Sciatic nerve (tissue), 2 donors: ENCODE measurements at places on chromosomes 11 and 22. TPM values are rescaled to one million over a fixed set of nuclear protein-coding genes. Genes with fewer than 3 reads are reported as not detected.

- DNase-seq, result no peak
Observed at GRCh38 chr11:134584706-134585445, 172.8 kb upstream of the B3GAT1 start.

- DNase-seq, result peak; percentile 74
Observed at GRCh38 chr11:62665599-62666258, 617 bp downstream of the CSKMT start.

DNA sequence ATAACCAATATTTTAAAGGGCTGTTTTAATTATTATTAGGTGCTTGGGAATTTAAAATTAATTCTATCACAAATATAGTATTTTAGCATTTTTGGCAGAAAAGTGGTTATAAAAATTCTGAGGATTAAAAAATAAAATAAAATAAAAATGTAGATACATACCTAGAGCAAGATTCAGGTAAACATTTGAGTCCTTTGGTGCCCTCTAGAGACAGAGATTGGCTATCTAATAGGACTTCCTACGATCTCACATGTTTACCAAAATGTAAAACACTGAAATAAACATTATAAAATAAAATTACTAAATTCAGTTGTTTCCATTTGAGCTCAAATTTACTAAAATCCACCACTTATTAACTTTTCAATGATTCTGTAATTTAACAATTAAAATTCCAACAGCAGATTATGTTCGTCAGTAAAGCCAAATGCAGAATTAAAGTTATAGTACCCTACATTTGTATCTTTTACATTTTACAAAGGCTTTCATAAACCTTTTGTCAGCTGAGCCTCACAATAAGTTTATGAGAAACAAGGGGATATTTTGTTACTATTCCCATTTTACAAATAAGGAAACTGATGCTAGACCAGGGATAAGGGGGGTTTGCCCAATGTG is 27.7 kb downstream of the SLC36A4 start:
- no peak for DNase-seq

DNA sequence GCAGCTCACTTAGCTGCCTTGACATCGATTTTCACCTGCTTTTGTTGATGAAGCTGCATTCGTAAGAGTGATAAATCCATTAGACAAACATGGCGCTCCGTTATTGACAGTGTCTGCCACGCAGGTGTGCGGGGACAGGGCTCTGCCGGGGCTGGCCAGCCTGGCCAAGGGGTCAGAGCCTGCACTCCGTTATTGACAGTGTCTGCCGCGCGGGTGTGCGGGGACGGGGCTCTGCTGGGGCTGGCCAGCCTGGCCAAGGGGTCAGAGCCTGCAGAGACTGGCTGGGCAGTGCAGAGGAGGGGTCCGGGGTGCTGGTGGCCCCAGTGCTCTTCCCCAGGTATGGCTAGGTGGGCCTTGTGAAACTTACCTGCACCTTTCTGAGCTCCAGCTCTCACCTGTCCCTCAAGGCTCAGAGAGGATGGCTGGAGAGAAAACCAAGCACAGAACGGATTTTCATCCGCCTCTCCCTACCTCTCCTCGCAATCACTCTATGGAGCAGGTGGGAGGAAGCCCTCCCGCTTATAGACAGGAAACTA is 101.6 kb upstream of the B3GAT1 start:
- peak; percentile 14 for DNase-seq

- DNase-seq, result no peak
Observed at GRCh38 chr11:8228231-8228630, 35.4 kb downstream of the LMO1 start.

- no peak for DNase-seq
Observed at GRCh38 chr11:125170510-125171031, 6.0 kb downstream of the PKNOX2 start.

DNA sequence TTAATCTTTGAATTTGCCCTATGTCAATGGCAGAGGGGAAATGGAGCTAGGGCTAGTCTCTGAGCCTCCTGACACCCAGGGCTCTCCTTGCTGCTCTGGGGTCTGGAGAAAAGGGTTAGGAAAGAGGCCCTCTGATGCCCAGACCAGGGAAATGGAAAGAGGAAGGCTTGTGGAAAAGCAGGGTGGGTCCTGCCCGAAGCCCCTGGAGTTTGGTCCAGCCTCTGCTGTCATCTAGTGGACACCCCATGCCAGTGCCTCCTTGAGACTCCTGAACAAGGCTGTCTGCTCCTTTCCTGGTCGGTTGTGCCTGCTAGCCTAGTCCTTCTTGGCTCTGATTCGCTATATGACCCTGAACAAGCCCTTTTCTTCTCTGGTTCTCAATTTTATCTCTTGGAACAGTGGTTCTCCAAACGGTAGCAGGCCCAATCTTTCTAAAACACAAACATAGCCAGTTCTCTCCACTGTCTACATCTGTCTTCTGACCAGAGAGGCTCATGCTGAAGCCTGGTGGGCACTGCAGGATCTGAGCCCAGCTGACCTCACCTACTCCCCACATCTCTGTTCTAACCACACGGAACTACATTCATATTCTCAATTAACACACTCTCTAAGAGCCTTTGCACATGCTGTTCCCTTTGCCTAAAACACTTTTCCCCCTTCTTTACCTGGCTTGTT is 8.8 kb upstream of the PLA2G3 start:
- DNase-seq, result peak; percentile 79

GRCh38 chr11:90908074-90908473 is 685.2 kb upstream of the CHORDC1 start:
- no peak for DNase-seq

DNA sequence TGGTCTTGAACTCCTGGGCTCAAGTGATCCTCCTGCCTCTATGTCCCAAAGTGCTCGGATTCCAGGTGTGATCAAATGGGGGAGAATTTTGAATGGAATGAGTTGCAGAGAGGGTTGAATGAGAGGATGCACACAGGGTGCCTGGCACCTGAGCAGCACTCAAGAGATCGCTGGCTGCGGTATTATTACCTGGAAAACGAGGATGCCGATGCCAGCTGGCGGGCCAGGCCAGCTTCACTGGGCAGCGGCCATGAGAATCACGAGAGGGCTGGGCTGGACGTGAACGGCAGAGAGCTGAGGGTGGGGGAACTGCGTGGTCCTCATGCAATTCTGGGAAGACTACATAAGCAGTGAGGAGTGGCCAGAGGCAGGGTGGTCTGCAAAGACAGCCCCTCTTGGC is 2.9 kb downstream of the MGAT3 start:
- DNase-seq, result no peak

FAM118B gene
- total RNA-seq, result 19.4 TPM

TBX10 gene
- not detected for total RNA-seq

ZNF195 gene
- total RNA-seq, result 21.0 TPM

RASD2 gene
- total RNA-seq, result 0.45 TPM

HSPB2 gene
- total RNA-seq, result 14.4 TPM

CHRM1 gene
- total RNA-seq, result not detected
